Right lung (tissue), 10 donors: ENCODE measurements at places on chromosomes 3 and 15.

GRCh38 chr3:78507196-78507984 is 1260.4 kb downstream of the ROBO1 start:
- no peak for DNase-seq

DNA sequence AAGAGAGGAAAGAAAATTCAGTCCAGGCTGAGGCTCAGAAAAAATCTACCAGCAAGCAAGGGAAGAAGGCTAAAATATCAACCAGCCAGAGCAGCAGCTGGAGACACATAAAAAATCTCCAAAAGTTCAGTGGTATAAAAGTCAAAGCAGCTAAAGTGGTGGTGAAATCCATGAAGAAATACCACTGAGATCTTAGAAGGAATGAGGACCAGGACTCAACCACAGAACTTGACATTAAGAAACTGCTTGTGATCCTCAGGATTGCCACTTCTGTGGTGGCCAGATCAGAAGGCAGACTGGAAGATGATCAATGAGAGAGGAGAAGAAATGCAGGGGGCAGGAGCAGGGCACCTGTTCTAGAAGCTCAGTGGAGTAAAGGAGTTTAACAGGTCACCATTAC is 22.5 kb downstream of the CNTN3 start:
- no peak for DNase-seq

- DNase-seq, result no peak
Observed at GRCh38 chr3:100256731-100257151, 4.1 kb upstream of the TBC1D23 start.

GRCh38 chr15:43896543-43896942 is 69.7 kb downstream of the WDR76 start:
- no peak for DNase-seq

DNA sequence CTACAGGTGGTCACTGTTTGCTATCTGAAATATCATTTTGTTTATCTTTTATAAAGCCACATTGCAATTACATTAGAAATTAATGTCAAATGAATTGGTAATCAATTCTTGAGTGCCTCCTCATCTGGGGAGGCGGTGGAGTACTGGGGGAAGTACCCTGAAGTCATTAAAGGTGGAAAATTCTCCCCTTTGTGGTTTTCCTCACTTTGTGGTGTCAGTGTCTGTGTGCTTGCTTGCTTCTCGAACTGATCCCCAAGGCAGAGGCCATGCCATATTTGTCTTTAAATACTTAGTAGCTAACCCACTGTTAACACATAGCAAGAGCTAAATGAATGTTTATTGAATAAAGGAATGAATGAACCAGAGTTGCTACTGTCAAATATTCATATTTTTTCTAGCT is 40.5 kb upstream of the CCK start:
- no peak for DNase-seq

GRCh38 chr3:177110386-177110785 is 86.9 kb downstream of the TBL1XR1 start:
- DNase-seq, result no peak

DNA sequence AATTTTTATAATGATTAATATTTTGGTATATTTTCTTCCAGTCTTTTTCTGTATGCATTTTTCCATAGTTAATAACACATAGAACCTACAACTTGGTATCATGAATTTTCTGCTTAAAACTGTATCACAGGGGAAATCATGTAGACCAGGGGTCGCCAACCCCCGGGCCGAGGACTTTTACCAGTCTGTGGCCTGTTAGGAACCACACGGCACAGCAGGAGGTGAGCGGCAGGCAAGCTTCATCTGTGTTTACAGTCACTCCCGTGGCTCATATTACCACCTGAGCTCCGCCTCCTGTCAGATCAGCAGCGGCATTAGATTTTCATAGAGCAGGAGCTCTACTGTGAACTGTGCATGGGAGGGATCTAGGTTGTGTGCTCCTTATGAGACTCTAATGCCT is 54.7 kb downstream of the RPL22L1 start:
- no peak for DNase-seq

DNA sequence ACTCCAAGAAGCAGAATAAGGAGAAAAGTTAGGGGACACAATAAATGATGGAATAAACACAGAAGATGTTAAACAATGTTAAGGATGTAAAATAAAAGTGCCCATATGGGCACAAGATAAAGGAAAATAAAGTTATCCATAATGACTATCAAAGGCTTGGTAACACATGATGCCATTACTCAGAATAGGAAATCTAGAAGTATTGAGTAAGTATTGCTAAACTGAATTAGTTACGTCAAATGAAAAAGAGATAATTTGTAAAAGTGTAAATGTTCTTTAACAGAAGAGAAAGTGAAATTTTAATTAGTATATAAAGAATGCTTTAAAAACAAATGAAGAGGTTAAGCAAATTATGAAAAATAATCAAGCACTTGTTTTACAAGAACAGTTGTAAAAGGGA is 6.7 kb downstream of the COPS2 start:
- DNase-seq, result no peak

DNA sequence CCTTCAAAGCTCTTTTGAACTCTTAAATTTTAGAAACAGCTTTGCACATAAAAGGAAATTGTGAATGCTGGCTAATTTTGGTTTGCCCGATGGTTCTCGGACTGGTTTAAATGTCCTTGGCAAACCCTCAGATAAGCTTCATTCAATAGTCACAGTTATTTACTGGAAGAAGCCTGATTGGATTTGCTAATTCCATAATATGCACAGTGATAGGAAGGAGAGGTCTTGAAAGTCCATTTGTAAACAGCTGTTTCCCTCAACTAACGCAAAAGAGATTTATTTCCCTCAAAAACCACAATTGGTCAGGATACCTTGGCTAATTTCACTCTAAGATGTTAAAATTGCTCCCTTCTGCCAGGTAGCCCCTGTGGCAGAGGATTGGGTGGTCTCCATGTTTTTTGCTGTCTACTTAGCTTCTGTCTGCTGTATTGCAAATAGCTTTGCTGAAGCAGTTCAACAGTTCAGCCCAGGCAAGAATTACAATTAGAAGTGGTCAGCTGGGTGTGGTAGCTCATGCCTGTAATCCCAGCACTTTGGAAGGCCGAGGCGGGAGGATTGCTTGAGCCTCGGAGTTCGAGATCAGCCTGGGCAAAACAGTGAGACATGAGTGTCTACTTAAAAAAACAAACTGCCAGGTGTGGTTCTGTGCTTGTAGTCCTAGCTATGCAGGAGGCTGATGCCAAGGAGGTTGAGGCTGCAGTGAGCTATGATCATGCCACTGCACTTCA is 30.6 kb upstream of the PROK2 start:
- DNase-seq, result no peak

- DNase-seq, result no peak
Observed at GRCh38 chr3:98027085-98027446, 8.0 kb downstream of the GABRR3 start.

GRCh38 chr3:133856316-133856715 is 39.4 kb downstream of the RAB6B start:
- no peak for DNase-seq
